ENCODE measurements at places on chromosomes 4 and X.
A peak's percentile ranks its signal among the peaks of the same experiment; 100 is the strongest.

DNA sequence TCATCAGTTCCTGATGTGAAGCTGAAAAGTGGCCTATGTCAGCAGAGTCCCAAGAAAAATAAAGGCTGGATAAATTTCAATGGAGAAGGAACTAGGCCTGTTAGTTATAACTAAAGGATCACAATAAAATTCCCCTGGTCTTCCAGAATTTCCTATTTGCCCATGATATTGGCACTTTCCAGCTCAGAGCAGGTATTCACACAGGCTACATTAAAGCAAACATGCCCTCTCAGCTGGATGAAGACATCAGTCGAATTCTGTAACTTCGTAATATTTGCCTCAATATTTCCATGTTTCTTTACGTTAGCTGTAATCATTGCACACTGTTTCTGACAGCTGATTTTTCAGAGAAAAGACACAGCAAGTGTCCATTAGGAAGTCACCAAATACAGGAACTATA is 9.5 kb downstream of the HPGD start:
- DNase-seq: no peak

DNA sequence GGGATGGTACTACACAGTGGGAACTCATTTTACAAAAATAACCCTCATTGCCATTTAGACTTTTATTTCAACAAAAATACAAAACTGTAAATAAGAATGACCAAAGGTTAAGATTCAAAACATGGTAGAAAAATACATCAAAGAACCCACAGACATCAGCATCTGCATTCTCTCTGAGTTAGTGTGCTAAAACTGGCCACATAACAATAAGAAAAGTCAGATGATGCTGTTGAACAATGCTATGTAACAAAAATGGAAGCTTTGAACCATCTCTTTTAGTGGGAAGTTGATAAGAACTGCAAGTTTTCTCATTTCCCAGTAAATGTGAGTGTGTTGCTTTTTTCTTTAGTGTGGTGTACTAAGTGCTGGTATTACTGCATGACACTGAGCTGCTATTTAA is 888.4 kb upstream of the EPHA5 start:
- DNase-seq: no peak

DNA sequence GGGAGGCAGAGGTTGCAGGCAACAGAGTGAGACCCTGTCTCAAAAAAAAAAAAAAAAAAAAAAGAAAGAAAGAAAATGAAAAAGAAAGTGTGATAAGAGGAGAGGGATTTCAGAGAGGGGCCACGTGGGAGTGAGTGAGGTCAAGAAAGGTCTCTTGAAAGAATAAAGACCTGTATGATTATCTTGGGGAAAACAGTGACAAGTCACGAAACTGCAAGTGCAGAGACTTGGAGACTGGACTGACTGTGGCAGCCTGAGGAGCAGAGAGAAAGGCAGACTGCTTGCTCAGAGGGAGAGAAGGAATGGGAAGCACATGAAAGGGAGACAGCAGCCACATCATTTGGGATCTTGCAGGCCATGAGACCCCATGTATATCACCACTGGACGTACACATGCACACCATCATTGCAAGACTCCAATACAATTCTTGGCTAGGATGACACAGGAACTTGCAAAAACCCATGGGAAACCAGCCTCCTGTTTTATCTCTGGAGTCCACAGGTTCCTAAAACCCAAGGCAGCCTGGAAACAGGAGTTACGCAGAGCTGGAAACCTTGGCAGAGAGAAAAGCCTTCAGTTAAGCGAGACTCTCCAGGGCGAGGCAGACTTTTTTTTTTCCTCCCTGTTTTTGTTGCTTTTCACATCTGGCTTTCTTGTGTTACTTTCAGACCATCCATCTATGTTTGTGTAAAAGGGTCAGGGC is 207.0 kb upstream of the TBL1X start:
- DNase-seq: no peak

GRCh38 chr4:7764466-7764865 is 175.2 kb downstream of the AFAP1 start:
- no peak for DNase-seq

DNA sequence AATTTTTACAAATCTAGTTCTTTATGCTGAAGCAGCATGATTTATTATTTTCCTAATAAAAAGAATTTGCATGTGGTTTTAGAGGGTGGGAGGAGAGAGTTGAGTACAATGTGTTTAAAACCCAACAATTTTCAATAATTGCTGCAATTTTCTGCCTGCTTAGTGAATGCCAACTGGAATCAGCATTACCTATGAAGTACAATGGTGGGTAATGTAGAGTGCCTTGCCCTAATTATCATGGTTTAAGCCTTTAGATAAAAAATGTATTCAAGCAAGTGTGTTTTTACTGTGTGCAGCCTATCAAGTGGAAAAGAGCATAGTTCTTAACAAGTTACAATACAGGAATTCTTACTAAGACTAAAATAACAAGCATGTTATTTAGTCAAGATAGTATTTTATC is 77.9 kb upstream of the ANKRD50 start:
- no peak for DNase-seq

- no peak for DNase-seq
These were observed 92.6 kb upstream of the TLR2 start for GRCh38 chr4:153591441-153591840.

GRCh38 chr4:52477191-52477780 is 181.8 kb downstream of the USP46 start:
- no peak for DNase-seq

DNA sequence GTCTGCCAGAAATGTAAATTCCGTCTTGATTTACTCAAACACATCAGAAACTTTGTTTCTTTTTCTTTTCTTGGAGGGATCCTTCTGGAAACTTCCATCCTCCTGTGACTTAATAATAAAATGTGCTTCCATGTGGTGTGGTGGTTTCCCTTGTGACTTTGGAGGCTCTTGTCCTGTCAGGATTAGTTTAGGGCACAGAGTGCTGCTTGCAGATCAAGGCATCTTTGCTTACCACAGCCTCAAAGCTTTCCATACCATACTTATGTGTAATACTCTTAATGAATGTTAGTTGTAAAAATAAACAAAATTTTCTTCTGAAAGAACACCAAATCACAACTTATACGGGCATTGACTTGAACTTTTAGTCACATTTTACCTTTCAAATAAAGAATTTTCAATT is 27.4 kb downstream of the GBA3 start:
- no peak for DNase-seq

DNA sequence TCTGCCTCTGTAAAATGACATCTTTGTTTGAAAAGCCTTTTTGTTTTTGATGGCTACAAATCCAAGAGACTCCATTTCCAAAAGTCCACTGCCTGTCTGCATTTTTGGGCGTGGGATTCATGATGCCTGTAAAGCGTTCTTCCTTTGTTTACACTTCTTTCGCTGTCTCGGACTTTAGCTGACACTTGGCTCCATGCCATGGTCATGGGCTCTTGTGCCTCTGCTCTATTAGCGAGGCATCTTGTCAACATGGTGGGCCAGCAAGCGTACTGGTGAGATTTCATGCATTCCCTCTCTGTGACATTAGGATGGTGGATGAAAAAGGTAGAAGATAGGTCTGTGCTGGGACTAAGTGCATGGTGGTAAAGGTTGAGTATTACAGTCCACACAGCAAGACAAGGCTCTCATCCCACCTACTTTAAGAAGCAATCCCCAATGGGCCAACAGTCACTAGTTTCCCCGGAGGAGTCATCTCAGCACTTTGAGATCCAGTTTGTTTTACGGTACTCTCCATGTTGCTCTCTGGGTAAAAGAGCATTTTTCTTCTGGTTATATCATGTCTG is 298.2 kb upstream of the KLF3 start:
- DNase-seq: no peak

- no peak for DNase-seq
These were observed 60.9 kb upstream of the PAGE1 start for GRCh38 chrX:49756692-49757091.

DNA sequence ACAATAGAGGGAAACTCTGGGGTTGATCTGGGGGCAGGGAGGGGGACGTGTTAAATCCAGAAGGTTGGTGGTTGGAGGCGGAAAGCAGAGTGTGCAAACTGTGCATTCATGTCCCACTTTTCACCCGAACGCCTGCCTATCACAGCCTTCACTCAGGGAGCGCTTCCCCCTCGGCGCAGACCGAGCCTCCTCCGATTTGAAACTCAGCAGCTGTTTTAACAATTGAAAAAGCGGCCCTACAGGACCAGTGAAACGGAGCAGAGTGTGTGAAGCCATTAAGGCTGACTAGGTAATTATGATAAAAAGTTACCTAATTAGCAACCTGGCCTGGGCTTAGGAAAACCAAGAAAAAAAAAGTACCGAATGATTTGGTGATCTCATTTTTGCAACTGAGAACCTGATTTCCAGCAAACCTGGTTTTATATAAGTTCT is 685 bp upstream of the NDNF start:
- DNase-seq: no peak

DNA sequence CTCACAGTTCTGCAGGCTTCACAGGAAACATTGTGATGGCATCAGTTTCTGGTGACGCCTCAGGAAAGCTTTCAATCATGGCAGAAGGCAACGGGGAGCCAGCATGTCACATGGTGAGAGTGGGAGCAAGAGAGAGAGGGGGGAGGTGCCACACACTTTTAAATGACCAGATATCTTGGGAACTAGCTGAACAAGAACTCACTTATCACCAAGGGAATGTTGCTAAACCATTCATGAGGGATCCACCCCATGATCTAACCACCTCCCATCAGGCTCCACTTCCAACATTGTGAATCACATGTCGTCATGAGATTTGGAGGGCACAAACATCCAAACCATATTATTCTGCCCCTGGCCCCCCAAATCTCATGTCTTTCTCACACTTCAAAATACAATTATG is 43.3 kb upstream of the GPR173 start:
- no peak for DNase-seq

DNA sequence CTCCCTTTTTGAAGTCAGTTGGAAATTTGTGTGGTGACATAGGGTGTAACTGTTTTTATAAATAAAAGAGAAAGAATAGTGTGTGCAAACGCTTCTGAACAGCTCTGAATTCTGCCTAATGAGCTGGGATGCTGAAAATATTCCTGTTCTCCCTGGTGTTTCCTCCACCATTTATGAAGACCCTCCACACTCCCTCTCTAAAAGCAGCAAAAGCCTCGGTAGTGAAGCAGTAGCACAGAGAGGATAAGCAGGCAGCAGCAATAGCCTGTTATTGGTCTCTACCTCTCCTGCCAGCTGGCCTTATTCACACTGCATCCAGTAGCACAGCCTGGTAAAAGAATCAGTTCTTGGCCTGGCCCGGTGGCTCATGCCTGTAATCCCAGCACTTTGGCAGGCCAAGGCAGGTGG is 406.1 kb downstream of the IQCM start:
- no peak for DNase-seq

DNA sequence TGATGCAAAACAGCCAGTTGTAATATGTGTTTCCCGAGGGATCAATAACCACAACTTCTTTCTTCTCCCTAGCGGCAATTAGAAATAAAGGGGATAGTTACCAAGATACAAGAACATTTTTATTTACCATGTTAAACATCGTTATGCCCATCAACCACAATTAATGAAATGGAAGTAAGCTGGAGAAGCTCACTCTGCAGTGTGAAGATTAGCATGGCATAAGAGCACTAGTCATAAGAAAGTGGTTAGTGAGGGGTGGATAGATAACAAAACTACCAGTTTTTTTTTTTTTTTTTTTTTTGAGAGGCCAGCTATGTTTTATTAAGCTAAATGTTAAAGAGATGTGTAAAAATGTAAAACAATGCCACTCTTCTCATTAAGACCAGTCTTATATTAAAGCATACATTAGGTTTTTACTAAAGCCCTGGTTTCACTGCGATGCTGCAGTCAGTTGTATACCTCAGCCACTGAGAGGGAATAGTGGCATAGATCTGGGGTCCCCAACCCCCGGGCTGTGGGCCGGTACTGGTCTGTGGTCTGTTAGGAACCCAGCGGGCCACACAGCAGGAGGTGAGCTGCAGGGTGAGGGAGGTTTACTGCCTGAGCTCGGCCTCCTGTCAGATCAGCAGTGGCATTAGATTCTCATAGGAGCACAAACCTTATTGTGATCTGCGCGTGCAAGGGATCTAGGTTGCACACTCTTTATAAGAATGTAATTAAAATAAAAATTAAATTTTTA is 27.9 kb upstream of the NFXL1 start:
- DNase-seq: no peak

DNA sequence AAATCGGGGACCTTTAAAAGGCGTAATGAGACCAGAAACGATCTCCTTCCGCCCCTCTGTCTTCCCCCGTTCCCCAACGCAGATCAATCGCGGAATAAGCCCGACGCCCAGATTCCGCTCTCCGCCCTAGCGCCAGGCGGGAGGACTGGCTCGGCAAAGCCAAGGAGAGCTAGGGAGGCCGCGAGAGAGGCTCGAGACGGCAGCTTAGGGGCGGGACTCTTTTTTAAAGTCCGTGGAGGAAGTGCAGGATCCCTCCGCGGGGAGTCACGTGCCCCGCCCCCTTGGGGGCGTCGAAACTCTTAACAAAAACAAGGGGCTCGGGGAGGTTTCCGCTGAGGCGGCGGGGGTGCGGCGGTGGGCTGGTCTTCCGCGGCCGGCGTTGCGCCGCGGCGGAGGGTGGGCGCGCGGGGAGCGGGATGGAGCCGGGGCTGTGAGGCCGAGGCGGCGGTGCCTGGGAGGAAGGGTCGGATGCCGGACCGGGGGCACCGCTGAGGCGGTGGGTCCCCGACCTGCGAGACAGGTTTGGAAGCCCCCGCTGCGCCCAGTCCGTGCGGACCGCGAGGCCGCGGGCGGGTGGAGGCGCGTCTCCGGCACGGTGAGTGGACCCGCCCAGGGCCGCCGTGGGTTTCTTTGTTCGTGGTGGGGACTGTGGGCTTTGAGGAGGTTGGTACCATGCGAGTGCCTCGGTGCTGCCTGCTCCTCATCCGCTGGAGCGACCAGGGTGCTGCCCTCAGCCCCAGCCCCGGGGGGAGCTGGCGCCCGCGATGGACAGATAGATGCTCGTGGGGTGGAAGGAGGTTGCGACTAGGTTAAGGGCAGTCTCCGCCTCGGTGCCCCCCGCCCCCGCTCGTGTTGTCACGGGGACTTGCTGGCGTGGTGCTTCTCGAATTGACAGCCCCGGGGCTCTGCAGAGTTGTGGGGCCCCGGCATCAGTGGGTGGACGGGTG is at the start of gene CCNG2:
TSS of gene CCNG2 (plus strand) at position 296 of the 947 bp plus-strand sequence. CDS start 1,326 bp downstream, outside the sequence.
- peak; percentile 66 for DNase-seq

- DNase-seq: no peak
These were observed 56.3 kb upstream of the SHOX start for GRCh38 chrX:574251-574650.

- DNase-seq: peak; percentile 21
These were observed at the start of gene HPGD for GRCh38 chr4:174522183-174523024. Gene HPGD (minus strand): TSS chr4:174522488. CDS start chr4:174522451, 37 bp downstream.

- DNase-seq: no peak
These were observed 13.7 kb downstream of the CCKAR start for GRCh38 chr4:26476545-26476944.

DNA sequence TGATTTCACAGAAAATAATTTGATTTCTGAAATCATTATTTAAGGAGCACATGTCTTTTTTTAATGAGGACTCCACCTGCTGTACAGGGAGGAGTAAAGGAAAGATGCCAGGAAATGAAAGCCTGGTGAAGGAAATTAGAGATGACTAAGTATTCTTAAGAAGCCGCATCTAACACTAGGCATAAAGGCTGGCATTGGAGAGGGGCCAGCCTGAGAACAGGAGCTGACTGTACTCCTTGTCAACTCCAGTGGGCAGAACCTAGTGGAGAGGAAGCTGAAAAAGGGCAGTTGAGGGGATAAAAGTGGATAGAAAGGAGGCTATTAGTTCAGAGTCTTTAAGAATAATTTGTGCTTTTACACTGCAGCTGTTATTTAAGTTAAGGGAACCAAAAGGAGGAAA is 393.0 kb downstream of the PPP1R2C start:
- DNase-seq: no peak

- DNase-seq: no peak
These were observed 25.2 kb upstream of the FAM241A start for GRCh38 chr4:112120021-112120420.
